ENCODE measurements at places on chromosomes 3 and 15.

DNA sequence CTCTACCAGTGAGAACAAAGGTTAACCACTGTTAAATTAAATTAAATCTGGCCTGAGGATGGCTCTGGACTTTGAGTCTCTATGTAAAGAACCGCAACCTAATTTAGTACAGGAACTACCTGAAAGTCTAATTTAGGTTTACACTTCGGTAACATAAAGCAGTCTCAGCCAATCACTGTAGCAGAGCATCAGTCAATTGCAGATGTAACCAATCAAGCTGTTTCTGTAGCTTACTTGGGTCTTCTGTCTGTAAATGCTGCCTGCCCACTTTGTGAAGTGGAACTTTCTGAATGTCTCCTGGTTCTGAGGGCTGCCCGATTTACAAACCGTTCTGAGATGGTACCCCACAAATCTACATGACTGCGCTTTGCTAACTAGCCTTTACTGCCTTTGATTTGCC, 39.1 kb upstream of the RASGRP1 start:
- DNase-seq = no peak

DNA sequence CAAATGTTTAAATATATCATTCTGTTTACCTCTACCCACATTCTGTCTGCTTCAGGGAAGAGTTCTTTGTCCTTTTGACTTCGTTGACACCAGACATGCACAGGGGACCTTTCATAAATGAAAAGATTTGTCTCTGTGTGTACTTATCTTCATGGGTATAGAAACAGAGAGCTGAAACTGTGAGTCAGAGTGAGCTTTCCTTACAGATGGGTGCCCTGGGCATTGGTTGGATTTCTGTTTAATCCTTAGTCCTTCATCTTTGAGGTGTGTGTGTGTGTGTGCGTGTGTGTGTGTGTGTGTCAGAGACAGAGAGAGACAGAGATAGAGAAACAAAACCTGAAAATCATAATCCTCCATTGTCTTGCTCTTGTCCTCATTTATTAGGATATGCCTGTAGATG, 517.4 kb downstream of the TUSC7 start:
- no peak for DNase-seq

DNA sequence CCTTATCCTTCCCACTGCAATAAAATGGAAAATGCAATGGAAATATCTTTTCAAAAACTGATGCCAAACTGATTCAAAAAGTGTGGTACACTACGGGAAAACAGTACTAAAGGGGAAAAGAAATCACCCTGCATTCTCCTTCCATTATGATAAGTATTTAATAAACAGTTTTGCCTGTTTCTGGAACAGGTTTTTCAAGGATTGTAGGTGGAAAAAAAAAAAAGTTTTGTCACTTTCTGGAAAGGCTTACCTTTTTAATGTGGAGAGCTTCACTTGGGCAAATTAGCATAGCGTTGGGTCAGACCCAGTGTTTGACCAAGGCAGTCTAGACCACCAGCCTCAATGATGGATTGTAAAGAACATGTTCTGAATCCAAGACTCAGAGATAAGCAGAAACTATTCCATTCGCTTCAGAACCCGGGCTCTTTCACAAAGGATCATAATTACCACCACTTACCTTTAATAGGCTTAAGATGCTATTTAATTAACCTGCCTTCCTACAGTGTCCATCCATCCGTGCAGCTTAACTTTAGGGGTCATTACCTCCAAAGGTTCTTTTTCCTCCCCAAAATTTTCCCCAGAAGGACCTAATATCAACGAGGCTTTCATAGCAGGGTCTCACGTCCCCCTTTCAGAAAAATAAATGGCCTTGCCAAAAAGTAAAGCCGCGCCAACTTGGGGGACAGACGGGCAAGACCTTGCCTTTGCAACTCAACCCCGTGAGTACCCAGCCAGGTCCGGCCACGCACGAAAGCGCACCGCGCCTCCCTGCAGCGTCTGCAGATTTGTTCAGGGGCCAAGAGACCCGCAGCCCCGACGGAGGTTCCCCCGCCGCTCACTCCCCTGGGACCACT, 1.0 kb downstream of the DCBLD2 start:
- peak; percentile 6 for DNase-seq

- no peak for DNase-seq
These were observed 1.4 kb downstream of the MFGE8 start for GRCh38 chr15:88911766-88912118.

- no peak for DNase-seq
These were observed 29.1 kb downstream of the FGD5 start for GRCh38 chr3:14847613-14848541.

All from CD4-positive, alpha-beta T cell (primary cell).